Iris pigment epithelial cell (primary cell): ENCODE measurements at places on chromosomes 6 and 20.

- DNase-seq: no peak
Measured at GRCh38 chr6:4624726-4625125, 151.5 kb upstream of the CDYL start.

- DNase-seq: no peak
Measured at GRCh38 chr6:159540152-159540551, 152.9 kb downstream of the SOD2 start.

DNA sequence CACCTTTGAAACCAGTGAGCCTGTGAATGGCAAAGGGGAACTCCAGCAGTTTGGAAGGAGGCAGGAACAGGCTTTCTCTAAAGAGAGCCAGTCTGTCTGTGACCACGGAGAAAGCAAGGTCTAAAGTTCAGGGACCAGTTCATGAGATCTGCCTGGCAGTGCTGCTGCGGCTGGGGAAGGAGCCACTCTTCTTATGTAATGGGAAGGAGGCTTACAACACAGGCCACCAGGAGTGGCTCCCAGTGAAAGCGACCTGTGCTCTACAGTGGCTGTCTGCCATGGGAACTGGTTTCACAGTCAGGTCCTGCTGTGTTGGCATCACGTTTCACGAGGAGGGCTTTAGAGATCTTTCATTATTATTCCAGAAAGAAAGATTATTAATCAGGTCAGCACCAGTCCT lies 291.9 kb upstream of the PRDM1 start:
- no peak for DNase-seq

GRCh38 chr20:32158351-32158750 lies 48.8 kb downstream of the TM9SF4 start:
- DNase-seq: no peak

GRCh38 chr6:147154454-147154853 lies 49.8 kb upstream of the STXBP5 start:
- DNase-seq: peak; percentile 70

DNA sequence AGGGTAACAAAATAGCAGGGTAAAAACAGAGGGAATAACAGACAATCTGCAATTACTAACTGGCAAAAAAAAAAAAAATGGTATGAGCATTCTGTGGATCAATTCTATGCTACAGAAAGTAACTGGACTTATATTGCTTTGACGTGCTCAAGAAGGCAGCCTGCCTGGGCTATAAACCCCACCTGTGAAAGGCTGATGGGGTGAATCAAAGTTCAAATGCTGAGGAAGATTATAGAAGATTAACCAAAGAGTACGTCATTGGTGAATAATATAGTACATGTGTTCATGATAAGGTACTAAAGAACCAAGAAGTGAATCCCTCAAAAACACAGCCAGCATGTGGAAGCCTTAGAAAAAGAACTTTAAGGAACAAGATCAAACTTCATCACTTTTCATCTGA lies 441.9 kb upstream of the PTCHD4 start:
- peak; percentile 8 for DNase-seq

DNA sequence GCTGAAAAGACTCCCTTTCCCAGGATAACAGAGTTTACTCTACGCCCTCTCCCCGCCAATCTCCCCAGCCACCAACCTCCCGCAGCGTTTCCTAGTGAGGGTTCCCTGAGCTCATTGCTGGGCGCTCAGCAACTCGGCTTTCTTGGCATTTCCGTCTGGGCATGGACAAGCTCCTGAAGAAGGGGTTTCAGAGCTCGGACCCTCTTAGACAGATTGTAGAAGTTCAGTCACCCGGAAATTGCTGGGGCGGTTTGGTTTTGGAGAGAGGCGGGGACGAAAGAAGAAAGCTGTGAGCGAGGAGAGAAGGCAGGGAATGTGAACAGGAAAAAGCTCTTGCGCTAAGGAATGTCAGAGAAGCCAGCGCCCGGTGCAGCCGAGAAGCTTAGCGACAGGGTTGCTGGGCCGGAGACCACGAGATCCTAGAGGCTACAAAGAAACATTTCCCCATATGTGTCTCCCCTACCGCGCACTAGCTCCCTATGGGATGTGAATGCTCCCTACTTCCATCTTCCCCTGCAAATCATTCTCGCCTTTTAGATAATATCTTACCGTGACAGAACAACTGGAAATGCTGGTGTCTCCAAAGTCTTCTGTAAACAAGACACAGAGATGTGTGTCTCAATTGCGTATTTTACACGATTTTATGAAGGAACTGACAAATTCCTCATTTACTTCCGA lies 15.8 kb downstream of the POM121L2 start:
- DNase-seq: peak; percentile 47

DNA sequence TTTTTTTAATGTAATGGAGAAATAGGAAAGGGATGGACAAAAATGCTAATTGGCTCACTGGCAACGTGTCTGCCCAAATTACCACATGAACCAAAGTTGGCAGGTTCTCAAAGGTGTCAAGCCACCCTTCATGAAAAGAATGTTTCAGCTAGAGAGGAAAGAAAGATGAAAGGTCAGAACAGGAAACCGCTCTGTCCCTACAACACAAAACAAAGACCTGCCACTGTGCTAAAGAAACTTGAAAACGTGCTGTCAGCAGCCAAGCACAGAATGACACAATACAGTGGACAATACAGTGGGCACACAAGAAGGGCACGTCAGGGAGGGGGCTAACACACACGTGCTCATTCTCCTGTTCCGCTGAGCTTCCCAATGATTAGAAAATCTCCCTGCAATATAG lies 4.9 kb downstream of the PREP start:
- no peak for DNase-seq

DNA sequence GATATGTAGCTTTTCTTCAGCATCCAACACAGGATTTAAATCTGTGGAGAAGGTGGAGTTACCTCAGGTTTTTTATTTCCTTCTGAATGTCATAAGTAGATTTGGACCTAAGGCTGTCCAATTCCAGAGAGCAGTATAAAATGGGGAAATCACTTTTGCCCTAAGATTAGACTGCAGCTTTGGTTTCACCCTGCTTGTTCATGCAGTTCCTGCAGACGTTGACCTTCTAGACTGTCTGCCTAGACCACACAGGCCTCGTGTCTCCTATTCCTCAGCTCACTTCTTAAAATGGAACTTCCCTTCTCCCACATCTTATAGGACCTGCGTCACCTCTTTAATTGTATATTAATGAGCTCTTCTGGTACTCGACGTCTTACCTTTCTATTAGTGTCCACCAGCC lies 26.0 kb upstream of the C6orf62 start:
- DNase-seq: no peak

GRCh38 chr6:38138374-38138773 lies 318.8 kb downstream of the ZFAND3 start:
- no peak for DNase-seq

GRCh38 chr6:71419217-71420094 lies 130.8 kb downstream of the OGFRL1 start:
- DNase-seq: no peak

DNA sequence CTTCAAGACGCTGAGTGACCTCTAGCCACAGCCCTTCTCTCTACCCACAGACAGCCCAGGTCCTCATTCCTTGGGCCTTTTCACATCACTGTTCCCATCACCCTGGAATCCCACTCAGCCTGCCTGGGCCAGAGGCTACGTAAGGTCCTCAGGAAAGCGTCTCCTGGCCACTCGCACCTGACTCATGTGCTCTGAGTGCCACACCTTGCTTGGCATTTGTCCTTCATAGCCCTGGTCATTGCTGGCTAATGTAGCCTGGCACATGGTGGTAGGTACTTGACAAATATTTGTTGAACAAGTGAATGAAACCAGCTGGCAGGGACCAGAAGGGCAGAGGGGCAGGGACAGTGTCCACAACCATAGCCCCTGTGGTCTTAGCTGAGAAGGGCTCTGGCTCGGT lies 50.6 kb upstream of the FANCE start:
- no peak for DNase-seq

GRCh38 chr6:2854396-2854982 lies 12.8 kb upstream of the SERPINB1 start:
- DNase-seq: peak; percentile 66

DNA sequence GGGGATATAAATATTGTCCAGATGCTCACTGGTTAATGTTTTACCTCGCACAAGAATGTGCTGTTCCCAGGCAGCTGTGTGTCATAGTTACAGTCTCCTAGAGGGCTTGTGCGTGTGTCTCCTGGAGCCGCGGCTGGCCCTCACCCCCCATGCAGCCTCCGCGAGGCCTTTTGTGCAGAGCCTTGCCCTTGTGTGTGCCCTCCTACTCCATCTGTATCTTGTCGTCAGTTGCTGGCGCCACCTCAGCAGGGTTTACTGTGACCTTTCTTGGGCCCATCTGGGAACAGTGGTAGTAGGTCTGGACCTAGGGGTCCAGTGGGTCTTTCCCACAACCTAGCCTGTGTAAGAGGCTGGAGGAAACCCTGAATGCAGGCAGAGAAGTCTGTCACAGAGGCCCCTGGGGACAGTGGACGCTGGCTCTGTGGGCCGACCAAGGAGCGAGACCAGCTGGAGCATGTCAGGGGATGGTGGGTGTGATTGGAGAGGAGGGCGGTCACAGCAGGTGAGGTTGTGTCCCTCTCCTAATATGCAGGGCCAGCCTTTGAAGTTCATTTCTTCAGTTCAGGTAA lies 35.2 kb downstream of the PPP1R14C start:
- no peak for DNase-seq

GRCh38 chr6:134937426-134937825 lies 12.5 kb downstream of the ALDH8A1 start:
- peak; percentile 13 for DNase-seq

GRCh38 chr20:57313230-57313629 lies 16.4 kb upstream of the SPO11 start:
- DNase-seq: no peak
